NCI-H187 treated with DMSO at 0.1 percent for 48 hours (cell line): ENCODE measurements at places on chromosomes 12 and 14.

DNA sequence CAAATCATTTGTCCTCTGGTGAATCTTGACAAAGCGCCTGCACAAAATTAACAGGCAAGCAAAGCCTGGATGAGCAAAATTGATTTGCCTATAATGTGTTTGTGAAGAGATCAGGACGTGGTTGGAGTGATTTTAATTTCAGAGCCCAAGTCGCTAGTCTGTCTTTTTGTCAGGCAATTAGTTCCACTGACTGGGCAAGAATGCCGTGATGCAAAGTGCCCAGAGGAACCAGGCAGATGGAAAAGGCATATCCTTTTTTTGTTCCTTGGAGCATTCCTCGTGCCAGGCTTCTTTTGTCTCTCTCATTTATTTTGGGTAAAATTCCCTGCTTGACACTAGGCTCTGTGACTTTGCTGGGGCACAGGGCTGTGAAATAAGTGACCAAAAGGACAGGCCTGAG lies 65.9 kb upstream of the CCDC198 start:
- DNase-seq: no peak

- no peak for DNase-seq
These were observed 43.4 kb upstream of the CFAP54 start for GRCh38 chr12:96445691-96446583.

- DNase-seq: no peak
These were observed 10.3 kb downstream of the MTERF2 start for GRCh38 chr12:106976668-106977067.

DNA sequence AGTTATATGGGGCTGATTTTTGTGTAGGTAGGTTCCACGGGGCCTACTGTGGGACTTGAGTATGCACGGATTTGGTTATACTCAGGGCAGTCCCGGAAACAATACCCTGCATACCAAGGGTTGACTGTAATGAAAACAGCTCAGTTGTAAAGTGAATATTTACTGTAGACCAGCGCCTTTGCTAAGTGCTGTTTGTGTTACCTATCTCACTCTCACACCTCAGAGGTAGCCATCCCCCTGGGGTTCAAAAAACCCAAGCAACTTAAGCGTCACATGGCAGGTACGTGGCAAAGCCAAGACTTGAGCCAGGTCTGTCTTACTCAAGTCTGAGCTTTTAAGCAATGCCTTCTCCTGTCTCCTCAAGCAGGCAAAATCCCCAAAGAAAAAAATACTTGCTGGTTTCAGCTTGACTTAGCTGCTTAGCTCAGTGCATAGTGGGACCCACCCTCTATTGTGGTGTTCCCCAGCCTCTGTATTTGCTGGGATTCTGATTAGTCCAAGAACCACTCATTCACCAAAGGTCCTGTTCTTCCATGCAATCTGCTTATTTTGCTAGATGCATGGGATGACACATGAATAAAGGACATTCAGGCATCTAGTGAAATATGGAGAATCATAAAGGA lies 34.2 kb upstream of the STRN3 start:
- no peak for DNase-seq

DNA sequence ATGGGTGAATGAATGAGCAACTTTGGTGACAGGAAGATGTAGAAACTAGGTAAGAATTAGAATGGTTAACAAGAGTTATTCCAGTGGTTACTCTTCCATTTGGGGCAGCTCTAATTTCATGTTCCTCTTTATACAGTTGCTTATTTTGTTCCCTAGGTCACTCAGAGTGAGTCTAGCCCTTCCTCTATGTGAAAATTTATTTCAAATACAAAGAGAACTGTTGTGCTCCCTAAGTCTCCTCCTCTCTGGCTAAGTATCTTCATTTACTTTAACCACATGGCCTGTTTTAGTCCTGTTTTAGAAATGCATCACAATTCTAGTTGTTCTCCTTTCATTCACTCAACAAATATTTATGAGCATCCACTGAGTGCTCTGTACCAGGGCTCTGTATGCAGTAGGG lies 51.1 kb upstream of the HIF1A start:
- DNase-seq: no peak

GRCh38 chr12:32454075-32454474 lies 54.7 kb downstream of the FGD4 start:
- DNase-seq: no peak

DNA sequence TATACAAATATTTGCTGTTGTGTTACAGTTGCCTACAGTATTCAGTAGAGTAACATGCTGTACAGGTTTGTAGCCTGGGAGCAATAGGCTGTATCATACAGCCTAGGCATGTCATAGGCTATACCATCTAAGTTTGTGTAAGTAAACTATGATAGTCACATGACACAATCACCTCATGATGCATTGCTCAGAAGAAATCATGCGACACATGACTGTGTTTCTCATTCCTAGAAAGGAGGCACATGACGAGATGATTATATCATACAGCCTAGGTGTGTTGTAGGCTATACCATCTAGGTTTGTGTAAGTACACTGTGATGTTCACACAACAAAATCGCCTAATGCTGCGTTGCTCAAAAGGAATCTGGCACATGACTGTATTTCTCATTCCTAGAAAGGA lies 31.9 kb downstream of the NOPCHAP1 start:
- DNase-seq: no peak

DNA sequence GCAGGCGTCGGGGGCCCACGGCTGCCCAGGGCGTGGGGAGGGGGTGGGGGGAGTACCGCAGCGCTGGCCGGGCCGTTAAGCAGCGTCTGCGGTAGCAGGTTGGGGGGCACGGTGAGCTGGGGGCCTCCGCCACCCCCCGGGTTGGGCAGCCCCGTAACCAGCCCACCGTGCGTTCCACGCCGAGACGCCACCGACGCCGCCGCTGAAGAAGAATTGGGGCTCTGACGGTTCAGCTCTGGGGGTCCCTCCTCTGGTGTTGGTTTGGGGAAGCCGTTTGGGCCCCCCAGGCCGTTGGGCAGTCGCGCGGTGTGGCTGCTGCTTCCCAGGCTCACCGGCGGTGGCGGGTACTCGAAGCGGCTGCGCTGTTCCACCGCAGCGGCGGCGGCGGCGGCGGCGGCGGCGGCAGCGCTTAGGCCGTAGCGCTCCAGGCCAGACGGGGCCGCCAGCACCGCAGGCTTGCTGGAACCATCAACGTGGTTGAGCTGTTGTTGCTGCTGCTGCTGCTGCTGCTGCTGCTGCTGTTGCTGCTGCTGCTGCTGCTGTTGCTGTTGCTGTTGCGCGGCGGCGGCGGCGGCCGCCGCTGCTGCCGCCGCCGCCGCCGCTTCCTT lies 1.5 kb downstream of the IRF2BPL start:
- no peak for DNase-seq

- DNase-seq: no peak
These were observed 61.6 kb downstream of the PPP2R5C start for GRCh38 chr14:101823066-101823465.

DNA sequence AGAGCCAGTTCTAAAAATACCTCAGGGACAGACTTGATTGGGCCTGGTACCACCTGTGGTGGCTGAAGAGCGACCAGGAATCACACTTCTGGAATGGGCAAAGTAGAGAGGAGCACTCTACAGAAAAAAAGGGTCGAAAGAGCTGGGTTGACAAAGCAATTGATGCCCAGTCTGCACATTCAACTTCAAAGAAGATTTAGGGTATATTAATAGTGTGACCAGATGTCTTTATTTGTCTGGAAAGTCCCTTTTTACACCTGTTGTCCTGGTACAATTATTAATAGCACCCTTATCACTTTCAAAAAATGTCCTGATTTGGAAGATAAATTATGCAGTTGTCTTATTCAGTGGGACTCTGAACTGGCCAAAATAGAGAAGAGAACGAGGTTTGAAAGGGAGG lies 137.5 kb downstream of the DYRK2 start:
- no peak for DNase-seq

GRCh38 chr12:78226763-78227162 lies 396.1 kb downstream of the NAV3 start:
- no peak for DNase-seq

DNA sequence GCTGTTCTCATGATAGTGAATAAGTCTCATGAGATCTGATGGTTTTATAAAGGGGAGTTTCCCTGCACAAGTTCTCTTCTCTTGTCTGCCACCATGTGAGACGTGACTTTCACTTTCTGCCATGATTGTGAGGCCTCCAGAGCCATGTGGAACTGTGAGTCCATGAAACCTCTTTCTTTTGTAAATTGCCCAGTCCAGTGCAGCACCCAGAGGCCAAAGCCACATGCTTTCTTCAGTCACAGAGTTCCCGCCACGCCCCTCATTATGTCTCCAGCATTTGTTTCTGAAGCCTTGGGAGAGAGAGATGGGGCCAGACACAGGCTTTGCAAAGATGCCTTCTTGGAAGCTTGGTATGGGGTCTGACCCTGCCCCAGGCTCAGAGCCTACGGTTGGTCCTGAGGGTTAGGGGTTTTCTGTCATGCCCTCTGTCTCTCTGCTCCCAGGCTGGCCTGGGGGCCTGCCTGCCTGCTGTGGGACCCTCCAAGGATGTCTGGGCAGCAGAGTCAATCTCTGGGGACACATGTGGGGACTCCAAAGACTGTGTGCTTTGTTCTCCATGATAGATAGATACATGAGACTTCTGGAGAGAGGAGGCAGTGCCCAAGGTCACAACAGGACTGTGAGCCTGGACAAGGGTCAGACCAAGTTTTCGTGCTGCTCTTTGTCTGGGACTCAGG lies 114.1 kb upstream of the PRMT8 start:
- no peak for DNase-seq

GRCh38 chr12:94460616-94460959 lies 921 bp upstream of the CEP83 start:
- no peak for DNase-seq

GRCh38 chr14:24890716-24891115 lies 159.2 kb downstream of the STXBP6 start:
- DNase-seq: no peak

DNA sequence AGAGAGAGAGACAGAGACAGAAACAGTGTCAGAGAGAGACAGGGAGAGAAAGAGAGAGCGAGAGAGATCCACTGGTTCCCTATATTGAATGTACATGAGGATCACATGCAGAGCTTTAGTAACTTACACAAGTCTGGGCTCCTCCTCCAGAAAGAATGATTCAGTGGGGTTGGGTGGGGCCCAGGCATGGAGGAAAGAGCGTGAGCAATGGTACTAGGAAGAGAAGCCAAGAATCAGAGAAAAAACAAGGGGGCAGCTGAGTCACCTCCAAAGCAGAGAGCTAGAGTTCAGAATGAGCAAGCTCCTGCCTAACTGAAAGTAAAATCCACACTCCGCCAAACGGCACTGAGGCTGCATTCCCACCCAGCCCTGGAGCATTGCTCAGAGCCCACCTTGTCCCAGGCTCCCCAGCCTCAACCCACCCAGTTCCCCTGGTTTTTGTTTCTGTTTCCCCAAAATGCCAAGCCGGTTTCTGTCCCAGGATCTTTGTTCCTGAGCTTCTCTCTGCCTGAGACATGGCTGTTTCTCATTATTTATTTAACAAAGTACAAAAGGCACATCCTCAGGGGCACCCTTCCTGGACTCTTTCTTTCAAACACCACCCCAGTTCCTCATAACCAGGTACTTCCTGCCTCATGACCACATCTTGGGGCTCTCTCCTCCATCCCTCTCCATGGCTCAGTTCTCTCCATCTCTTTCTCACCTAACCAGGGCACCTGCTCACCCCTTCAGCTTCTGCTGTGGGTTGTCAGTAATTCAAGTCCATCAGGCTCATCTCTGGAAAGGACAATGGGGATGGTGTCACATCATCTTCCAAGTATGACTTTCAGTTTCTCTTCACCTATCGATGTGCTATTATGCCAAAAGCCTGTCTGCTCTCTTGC lies 670.3 kb upstream of the TBX3 start:
- no peak for DNase-seq

- DNase-seq: no peak
These were observed 41.9 kb downstream of the HCAR2 start for GRCh38 chr12:122661246-122661645.

- DNase-seq: no peak
These were observed 342.3 kb downstream of the PDZRN4 start for GRCh38 chr12:41530441-41530840.

GRCh38 chr14:63510538-63510937 lies 32.6 kb downstream of the PPP2R5E start:
- no peak for DNase-seq

GRCh38 chr12:67879937-67880336 lies 109.3 kb upstream of the IFNG-AS1 start:
- DNase-seq: no peak

DNA sequence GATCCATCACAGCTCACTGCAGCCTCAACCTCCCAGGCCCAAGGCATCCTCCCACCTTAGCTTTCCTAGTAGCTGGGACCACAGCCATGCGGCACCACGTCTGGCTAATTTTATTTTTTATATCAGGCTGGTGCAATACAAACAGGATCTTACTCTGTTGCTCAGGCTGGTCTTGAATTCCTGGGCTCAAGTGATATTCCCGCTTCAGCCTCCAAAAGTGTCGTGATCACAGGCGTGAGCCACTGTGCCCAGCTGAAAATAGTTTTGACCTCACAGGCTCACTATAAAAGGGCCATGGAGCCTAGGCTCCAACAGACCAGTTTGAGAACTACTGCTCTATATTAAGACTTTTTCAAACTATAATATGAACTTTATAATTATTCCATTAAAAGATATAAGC lies 37.3 kb downstream of the SNX6 start:
- DNase-seq: no peak

- DNase-seq: no peak
These were observed 53.7 kb downstream of the GCH1 start for GRCh38 chr14:54848910-54849309.

- DNase-seq: no peak
These were observed 175.6 kb downstream of the DUSP6 start for GRCh38 chr12:89176676-89177075.

GRCh38 chr12:23770202-23770938 lies 179.1 kb downstream of the SOX5 start:
- no peak for DNase-seq

GRCh38 chr14:35878272-35879150 lies 52.4 kb downstream of the BRMS1L start:
- no peak for DNase-seq

DNA sequence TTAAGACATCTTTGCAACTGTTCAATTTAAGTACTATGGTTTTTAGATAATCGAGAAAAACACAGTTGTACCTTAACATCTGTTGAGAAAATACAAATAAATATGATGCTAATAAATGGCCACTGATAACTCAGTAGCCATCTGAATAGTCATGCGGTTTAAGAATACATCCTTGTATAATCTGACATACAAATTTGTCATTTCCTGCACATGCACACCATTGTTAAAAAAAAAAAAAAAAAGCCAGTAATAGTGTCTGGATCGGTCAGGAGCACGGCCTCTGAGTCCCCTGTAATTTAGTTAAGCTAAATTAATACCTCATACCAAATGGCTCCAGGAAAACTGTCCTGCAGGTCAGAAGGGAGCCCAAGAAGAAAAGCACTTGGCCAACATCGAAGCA lies 16.8 kb downstream of the RFC5 start:
- no peak for DNase-seq
